ENCODE measurements at places on chromosomes 11 and 22.

GRCh38 chr22:40679964-40680818, 907 bp downstream of the MCHR1 start:
- no peak for DNase-seq

- no peak for DNase-seq
Measured at GRCh38 chr11:108597736-108598355, 4.3 kb upstream of the EXPH5 start.

DNA sequence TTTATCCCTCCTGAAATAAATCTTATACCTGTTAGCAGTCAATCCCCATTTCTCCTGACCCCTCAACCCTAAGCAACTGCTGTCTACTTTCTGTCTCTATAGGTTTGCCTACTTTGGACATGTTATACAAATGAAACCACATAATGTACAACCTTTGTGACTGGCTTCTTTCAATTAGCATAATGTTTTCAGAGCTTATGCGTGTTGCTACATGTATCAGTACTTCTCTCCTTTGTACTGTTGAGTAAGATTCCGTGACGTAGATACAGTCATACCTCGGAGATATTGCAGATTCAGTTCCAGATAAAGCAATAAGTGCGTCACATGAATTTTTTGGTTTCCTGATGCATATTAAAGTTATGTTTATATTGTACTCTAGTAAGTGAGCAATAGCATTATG, 127.3 kb downstream of the MORC2 start:
- DNase-seq: no peak

GRCh38 chr11:83629775-83630174, 343.6 kb upstream of the CCDC90B start:
- DNase-seq: no peak

DNA sequence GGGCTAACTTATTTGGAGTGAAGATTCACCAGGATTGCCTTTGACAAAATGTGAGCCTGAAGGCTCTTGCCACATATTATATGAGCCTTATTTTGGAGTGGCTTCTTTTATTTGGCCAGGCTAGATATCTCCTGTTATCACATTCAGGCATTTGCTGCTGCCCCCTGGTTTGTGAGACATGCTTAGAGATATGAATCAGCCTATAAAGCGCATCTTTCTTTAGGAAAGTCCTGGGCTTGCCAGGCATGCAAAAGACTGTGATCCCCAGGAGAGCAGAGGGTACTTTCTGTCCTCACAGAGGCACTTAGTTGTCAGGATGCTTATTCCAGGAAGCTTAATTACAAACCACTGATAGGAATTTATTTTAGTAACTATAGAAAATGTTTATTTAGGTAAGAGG, 333.3 kb downstream of the FAT3 start:
- no peak for DNase-seq

DNA sequence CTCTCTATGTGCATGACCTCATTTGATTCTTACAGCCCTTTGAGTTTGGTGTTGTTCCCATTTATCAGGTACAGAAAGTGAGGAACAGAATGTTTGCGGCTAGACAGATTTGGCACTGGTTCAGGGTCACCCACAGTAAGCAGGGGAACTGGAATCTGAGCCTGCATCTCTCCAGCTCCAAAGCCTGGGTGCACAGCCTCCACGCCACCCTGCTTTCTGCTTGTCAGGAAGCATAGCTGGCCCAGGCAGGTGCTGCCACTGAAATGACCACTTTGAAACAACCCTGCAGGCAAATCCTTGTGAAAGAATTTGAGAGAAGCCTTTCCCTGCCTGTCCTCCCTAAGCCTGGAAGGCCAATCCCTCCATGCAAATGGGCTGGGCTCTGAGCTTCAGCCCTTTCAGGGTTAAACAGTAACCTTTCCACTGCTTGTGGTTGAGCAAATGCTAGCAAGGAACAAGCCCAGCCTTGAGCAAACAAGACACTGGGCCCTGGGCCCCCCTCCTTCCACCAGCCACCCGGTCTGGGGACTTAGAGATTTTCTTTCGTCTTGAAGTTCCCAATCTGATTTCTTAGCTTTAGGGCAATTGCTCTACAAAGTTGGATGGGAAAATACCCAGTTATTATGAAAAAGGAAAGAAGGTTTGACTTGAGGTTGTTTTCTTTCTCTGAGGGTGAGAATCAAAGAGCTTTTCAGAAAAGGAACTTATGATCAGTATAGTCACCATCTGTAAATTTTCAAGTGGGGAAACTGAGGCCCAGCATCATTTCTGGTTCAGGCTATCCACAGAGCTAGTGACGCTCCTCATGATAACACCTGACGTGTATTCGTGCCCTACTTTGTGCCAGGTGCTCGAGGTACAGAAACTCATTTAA, 19.4 kb downstream of the EHF start:
- no peak for DNase-seq

- DNase-seq: no peak
Measured at GRCh38 chr11:14073849-14074476, 111.4 kb downstream of the SPON1 start.
